H4 (cell line): ENCODE measurements at places on chromosomes 16 and 17. TPM values are rescaled to one million over a fixed set of nuclear protein-coding genes. Genes with fewer than 3 reads are reported as not detected.

DNA sequence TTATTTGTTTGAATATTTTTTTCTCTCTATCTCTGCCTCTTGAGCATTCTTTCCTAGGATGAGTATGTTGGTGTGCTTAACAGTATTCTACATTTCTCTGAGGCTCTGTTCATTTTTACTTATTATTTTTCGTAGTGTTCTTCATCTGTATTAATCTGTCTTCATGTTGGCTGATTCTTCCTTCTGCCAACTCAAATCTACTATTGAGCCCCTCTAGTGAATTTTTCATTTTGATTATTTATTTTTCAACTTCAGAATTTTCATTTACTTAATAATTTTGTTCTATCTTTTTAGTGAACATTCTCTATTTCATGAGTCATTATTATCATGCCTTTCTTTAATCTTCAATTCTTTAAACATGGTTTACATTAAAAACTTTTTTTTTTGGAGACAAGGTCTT, 3.2 kb upstream of the ST6GALNAC1 start:
- DNase-seq, result no peak

DNA sequence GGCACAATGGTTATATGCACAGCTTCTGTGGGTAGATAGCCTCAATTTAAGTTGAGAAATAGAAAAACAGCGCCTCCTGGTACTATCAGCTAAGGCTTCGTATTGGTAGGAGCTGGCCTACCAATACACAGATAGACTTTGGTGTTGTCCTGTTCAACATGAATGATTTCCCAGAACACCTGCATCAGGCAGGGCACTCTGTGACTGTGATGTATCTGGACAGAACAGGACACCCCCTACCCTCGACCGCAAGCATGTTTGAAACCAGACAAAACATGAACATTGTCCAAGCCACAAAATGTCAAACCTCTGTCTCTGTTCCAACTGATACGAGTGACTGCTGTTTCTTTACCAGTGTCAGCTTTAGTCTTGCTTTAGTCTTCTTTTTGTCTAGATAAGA, 144.9 kb downstream of the HAPSTR1 start:
- no peak for DNase-seq

DNA sequence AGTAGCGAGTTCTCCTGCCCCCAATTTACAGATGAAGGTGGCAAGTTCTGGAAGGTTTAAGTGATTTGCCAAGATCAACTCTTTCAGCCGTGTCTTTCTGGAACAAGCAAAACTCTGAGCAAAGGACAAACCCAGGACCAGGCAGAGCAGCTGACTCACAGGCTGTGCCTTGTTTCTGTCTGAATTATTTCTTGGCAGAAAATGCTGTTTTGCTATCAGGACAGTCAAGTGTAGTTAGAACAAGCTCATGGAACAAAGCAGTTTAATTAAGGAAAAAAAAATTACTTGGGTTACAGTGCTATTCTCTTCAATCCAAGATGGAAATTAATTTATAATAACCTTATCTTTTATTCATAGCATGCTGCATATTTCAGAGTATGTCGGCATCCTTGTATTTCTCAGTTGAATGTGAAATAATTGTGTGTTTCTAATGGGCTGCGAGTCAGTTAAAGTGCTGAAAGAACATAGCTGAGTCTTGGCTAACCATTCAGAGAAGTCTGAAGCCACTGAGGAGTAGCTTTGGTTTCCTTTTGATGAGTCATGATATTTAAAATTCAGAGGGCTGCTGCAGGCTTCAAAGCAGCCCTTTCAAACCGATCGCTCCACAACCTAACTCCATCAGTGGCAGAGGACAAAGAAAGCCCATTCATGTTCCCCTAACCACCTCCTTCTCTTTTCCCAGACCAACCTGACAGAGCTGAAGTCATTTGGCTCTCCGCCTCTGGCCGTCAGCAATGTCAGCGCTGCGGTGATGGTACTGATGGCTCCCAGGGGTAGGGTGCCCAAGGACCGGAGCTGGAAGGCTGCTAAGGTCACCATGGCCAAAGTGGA, 143.7 kb downstream of the ZNF18 start:
- no peak for DNase-seq

- DNase-seq, result peak; percentile 27
Measured at GRCh38 chr17:39080421-39081078, 70.9 kb downstream of the PLXDC1 start.

GRCh38 chr16:86683441-86684194, 105.3 kb downstream of the FOXL1 start:
- DNase-seq, result no peak

DNA sequence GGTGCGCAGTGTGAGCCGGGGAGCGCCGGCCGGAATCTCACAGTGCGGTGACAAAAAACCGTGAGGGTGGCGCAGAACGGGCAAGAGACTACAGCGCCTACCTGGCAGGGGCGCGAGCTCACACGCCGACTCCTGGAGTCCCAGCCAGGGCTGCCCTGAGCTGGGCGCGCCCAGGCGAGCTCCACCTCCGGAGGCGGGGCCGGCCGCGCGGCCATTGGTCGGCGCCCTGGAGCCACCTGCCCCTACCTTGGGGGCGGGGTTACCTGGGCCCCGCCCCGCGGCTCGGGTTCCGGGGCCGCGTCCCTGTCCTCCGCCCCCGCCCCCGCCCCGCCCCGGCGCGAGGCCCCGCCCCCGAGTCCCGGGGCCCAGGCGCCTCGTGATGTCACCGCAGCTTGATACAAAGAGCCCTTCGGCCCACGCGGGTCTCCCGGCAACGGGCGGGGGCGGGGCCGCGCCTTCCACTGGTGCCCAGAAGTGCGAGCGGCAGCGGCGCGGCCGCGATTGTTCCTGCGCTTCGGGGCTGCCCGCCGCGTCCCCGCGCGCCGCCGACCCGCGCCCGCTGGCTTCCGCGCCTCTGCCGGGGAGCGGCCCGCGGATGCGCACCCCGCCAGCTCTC, 96.3 kb downstream of the RAB11FIP4 start:
- DNase-seq, result peak; percentile 72

DNA sequence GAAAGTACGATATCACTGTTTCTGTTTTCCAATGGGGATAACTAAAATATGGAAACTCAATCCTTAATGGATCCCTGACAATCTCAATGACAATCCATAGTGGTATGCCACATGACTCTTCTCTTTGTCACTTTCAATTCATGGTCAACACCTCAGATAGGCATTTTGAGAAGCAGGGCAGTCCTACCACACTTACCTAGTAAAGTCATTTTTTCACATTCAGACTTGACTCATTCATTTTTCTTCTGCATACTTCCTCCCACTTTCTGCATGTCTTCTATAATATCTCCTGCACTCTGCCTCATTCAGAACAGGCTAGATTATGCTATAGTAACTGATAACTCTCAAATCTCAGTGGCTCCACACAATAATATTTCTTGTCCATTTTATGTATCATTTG, 117.5 kb downstream of the FTO start:
- DNase-seq, result no peak

GRCh38 chr17:34226011-34226743, 28.9 kb upstream of the CCL2 start:
- no peak for DNase-seq

DNA sequence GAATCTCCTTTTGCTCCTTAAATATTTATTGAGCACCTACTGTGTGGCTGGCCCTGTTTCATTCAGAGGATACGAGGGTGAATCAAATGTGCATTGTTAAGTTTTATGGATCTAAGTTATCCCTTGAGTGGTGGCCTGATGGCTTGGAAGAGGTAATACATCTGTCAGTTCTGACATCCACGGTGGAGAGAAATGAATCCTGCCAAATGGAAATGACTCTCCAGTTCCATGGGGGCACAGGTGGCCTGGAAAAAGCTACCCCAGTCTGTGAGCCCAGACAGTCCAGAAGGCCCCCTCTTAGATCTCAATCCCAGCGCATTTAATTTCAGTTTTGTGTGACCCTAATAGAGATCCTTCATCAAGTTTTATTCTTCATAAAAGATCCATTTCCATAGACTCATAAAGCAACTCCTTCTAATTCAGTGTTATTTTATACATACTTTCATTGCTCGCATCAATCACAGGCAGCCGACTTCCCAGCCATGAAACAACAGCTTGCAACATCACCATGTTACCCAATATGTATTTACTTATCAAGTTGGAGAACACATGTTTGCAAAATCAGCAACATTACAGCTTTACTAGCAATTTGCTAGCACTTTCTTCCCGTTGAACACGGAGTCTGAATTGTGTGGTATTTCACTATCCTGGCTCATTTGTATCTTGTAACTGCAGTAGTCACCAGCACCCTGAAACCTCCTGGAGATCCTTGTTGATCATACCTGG, 334.8 kb upstream of the HSBP1 start:
- no peak for DNase-seq

GRCh38 chr17:33837281-33837680, 417.8 kb upstream of the CCL2 start:
- no peak for DNase-seq

- DNase-seq, result no peak
Measured at GRCh38 chr17:21376759-21377690, 868 bp downstream of the KCNJ12 start.

DNA sequence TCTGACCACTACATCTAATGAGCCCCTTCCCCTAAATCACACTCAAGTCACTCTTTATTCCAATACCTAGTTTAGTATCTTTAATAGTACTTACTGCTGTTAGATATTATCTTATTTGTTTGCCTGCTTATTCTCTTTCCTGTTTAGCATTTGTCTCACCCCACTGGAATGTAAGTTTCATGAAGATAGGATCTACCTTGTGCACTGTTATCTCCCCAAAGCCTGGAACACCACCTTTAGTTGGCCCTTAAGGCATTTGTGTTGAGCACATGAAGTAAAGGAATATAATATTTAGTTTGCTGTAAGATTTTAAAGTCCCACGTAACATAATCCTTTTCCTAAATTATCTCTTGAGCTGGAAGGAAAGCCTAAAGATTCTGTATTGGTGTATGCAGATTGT, 50.2 kb downstream of the VPS35L start:
- DNase-seq, result no peak

DNA sequence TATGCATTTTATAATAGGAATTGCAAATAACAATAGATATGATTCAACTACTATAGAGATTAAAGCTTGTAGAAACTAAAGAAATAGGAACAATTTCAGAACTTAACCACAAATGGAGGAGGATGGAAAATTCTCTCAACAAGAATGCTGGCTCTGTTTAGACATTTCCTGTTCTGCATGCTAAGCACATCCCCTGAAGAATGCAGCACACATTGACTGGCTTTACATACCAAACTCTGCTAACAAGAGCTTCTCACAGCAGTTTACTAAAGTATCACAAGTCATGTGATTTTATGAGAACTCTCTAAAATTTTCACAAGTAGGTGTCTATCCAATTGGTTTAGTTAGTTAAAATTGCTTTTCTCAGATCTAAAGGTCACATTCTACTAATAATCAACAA, 85.2 kb downstream of the SPAG9 start:
- DNase-seq, result peak; percentile 35

- DNase-seq, result no peak
Measured at GRCh38 chr17:70352834-70353233, 183.5 kb downstream of the KCNJ2 start.

DNA sequence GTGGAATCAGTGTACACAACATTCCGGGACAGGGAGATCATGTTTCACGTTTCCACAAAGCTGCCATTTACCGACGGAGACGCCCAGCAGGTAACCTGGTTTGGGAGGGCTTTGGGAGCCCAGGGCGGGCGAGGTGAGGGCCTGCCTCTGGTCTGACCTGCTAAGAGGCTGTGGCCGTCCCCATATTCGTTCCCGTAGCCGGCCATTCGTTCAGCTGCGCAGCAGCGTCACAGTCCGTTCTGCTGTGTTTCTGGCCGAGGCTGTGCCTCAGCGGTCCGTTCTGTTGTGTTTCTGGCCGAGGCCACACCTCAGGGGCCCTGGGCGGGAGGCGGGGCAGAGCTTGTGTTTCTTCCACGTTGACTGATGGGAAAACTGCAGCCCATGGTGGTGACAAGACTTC, 68.0 kb downstream of the OR1D5 start:
- DNase-seq, result no peak

GRCh38 chr16:70480127-70481105, 26.0 kb downstream of the FCSK start:
- no peak for DNase-seq

DNA sequence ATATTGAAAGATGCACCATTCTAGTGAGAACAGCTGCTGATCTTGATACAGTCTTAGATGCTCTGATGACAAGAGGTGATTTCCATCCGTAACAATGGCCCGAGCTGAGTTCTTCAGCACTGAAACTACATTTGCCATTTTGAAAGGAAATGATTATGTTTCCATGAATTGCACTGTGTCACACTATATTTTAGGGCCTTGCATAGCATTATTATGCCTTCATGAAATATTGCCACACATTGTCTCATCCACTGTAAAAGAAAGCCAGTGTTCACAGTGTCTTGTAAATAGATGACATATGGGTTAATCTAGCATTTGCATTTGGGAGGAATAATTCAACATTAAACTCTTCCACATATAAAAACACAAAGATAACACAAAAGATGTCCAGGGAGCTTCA, 438.3 kb upstream of the PSMD7 start:
- no peak for DNase-seq

DNA sequence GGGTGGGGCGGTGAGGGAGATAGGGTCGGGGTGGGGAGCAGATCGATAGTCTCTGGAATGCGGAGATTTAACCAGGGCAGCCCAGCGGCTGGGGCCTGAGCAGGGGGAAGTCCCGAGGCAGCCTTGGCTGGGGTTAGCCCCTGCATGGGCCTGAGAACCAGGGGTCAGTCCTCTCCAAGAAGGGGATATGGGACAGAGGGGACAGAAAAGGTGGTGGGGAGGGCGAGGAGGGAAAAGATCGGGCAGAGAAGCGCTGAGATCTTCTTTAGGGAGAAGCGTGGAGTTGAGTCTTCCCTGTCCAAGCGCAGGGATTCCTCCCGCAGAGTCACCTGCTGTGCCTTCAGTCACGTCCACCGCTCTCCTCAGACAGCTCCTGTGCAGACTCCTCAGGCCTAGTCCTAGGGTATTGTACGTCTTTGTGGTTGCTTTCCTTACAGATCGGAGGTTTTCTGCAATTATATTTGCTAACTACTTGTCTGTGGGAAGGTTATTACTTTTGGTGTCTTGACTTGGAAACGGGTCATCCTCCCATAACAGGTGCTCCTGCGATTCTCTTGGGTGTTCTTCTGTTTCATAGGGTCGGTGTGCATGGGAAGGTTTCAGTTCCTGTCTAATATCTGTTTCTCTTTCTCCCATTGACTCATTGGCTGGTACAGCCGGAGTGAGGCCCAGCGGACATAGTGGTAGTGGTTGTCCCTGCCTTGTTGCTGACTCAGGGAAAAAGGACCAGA, 952 bp downstream of the CD300A start:
- no peak for DNase-seq

- DNase-seq, result peak; percentile 80
Measured at GRCh38 chr17:76716839-76717215, 6.1 kb upstream of the MXRA7 start.

- DNase-seq, result no peak
Measured at GRCh38 chr17:4247971-4248388, 15.8 kb downstream of the ANKFY1 start.

GRCh38 chr17:17108451-17109049, 66.3 kb downstream of the MPRIP start:
- DNase-seq, result no peak

CCL1 gene
- not detected in 2 replicates for total RNA-seq

C1QTNF1 gene
- total RNA-seq, result 0.56 and 2.6 TPM in 2 replicates

CXCL16 gene
- 1.5 and 7.3 TPM in 2 replicates for total RNA-seq

JPT1 gene
- 324 and 466 TPM in 2 replicates for total RNA-seq

C16orf86 gene
- total RNA-seq, result not detected in 2 replicates

CCL23 gene
- total RNA-seq, result not detected in 2 replicates

SMIM36 gene
- total RNA-seq, result not detected in 2 replicates

KRT34 gene
- 0.12 and 0.21 TPM in 2 replicates for total RNA-seq

TK1 gene
- 188 and 253 TPM in 2 replicates for total RNA-seq

DNAH2 gene
- total RNA-seq, result 0.10 and 0.12 TPM in 2 replicates
